Amniotic stem cell (primary cell): ENCODE measurements at places on chromosomes 1 and 21.
A peak's percentile ranks its signal among the peaks of the same experiment; 100 is the strongest.

- DNase-seq = peak; percentile 52
Measured at GRCh38 chr1:157156058-157156541, 17.9 kb upstream of the ETV3 start.

DNA sequence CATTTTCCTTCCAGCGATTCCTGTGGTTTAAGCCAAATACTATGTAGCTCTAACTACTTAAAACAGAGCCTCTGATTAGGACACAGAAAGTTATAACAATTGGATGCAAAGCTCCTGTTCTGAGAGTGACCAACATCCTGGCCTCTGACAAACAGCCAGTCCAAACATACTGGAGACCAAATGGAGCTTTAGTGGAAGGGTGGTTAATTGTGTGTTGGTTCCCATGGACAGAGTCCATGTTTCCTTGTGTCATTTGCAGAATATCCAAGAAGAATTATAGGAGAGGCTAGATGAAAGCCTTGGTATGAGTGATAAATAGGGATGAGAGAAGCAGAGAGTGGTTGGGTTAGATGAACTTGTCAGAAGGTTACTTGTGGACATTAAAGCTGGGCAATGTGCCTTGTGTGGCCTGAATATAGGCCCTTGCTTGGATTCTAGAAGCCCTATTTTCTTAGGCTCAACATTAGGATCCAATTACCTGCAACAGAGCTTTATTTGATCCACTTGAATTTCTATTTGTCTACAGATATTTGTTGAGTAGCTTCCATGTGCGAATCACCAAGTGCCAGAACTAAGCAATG, 180.5 kb upstream of the GORAB start:
- no peak for DNase-seq

DNA sequence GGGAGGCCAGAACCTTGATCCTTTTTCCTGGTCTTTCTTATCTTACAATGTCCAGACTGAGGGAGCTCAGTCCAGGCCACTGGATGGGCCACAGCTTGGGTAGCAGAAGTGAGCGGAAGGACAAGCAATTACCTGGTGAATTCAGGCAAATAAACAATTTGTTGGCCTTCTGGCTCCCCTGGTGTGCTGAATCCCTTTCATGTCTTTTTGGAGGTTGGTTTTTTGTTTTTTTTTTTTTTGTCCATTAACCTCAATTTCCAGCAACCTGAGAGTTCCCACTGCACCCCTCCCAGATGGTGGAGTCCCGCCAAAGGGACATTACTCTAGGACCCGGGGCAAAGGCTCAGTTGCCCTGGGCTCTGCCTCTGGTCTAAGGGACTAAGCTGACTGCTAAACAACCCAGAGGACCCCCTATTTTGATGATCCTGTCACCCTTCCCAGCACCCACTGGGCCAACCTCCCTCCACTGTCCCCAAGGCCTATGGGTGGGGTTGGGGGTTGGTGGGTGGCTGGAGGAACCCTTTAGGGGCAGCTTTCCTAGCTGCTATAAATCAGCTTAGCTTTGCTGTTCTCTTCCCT, 85.5 kb downstream of the KCND3 start:
- DNase-seq = no peak

- DNase-seq = no peak
Measured at GRCh38 chr1:29655145-29655544, 418.8 kb downstream of the PTPRU start.

GRCh38 chr1:56477164-56478111, 101.9 kb downstream of the PLPP3 start:
- no peak for DNase-seq

GRCh38 chr1:175073061-175073460, 5.4 kb downstream of the TNN start:
- DNase-seq = no peak

DNA sequence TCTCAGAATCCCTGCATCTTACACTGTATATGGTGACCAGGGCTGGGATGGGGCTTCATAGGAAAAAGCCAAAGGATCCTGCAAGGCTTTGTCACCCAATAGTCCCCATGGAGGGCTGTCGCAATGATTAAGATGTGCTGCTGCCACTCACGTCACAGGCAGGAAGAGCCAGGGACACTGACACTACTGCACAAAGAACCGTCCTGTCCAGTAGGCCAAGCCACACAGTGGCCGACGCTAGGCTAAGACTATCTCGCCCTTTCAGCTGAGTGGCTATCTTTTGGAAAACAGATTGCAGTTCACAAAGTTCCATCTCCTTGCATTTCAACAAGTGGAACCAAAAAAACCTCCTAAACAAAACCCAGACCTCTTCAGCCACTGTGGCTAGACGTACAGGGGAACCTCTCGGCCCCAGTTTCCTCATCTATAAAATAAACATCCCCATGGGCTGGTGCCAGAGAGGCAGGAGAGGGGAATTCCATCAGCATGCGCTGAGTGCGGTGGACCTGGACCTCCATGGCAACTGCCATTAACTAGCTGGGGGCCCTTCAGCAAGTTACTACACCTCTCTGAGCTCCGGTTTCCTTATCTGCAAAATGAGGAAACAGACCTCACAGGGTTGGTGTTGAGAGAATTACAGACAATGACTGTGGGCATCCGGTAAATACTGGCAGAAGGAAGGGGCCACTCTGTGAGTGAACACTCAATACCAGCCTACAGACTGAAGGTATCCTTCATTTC, 8.7 kb downstream of the CAPZB start:
- DNase-seq = no peak

DNA sequence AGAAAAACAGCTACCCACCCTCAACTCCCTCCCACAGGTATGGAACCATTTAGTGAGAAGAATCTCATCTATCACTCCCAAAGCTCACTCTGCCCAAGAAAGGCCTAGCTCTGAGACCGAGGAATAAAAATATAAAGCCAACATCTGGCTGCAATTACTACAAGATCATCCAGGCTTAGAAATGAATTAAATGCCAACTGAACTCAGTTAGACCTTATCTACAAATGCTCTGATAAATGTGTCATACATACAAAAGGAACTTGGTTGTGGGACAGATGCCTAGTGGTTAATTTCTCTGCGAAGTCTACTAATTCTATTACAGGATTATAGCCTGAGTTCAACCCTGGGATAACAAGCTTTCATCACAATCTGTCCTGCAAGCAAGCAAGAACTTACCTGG, 6.7 kb downstream of the ADIPOR1 start:
- DNase-seq = no peak

DNA sequence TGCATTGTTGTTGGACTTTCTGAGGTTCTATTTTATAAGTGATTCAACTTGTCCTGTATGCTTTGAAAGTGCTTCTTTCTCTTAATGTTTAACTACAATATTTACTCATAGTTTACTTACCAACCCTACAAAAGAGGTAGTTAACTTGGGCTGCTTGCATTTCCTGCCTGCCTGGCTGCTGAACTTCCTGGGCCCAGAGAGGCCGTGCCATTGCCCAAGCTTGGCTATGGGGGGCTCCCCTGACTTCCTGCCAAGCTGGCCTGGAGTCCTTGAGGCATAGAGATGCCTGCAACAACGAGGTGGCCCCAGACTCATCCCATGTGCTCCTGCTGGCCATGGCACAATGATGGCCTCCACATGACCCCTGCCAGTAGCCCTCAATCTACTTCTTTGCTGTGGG, 361.6 kb upstream of the PLD5 start:
- no peak for DNase-seq

DNA sequence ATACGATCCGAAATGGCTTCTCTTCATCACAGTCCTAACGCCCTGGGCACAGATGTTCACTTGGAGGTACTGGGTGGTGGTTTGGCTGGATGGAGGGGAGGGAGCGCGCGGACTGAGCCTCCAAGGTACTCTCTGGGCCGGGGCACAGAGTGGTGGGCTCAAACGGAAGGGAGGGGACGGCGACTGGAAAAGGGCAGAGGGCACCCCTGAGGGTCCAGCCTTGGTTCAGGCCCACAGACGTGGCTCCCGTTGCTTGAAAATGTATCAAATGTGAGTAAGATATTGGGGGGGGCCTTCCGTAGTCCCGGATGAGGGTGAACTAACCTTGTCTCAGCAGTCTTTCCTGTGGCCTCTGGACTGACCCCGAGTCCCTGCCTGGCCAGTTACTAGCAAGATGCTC, 463 bp downstream of the IL12RB2 start:
- DNase-seq = no peak

DNA sequence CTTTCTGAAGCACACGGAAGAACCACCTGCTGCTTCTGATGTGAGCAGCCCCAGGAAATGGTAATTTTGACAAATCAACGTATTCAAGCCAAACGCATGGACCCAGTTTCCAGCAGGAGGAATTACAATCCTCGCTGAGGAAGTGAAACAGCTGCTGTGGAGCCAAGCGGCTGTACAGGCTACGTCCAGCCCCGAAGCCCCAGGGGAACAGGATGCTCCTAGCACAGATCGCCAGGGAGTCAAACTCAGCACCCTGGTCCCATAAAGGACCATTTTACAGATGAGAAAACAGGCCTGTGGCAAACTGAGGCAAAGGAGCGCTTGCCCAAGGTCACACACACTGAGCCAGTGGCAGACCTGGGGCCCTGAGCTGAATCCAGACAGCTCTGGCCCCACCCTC, 108.0 kb downstream of the PTPRU start:
- DNase-seq = no peak

- DNase-seq = no peak
Measured at GRCh38 chr1:161531986-161532643, 7.8 kb downstream of the HSPA6 start.

- no peak for DNase-seq
Measured at GRCh38 chr1:23546897-23547584, 12.3 kb downstream of the ID3 start.

GRCh38 chr1:19038732-19039131, 82.3 kb upstream of the IFFO2 start:
- DNase-seq = no peak

- no peak for DNase-seq
Measured at GRCh38 chr21:38472412-38473108, 25.7 kb downstream of the ERG start.

GRCh38 chr21:20994790-20995189, 3.4 kb upstream of the NCAM2 start:
- DNase-seq = no peak

DNA sequence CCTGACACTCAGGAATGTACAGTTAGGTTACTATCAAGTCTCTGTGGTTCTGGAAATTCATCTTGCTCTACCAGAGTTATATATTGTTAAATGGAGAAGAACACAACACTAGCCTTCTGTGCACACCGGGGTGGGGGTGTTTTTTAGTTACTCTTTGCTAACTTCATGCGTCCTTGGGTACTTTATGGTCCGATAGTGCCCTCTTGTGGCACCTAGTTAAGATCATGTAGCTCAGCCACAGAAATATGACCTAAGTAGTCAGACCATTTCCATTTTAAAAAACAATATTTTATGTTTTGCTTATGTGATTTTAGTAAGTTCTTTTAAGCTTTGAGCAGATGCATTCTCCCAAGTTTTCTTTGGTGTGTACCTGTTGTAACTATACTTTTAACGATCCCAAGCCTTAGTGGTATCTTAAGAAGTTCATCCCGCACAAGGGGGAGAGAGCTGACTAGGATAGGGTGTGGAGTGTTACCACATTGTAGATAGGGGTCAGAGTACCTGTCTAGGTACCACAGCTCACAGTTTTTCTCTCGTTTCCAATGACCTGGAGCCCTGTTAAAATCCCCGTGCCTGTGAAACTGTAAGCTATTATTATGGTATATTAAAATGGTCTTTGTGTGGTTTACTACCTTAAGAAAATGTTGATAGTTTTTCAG, 20.6 kb upstream of the SH3D21 start:
- peak; percentile 73 for DNase-seq

- no peak for DNase-seq
Measured at GRCh38 chr1:75861831-75862230, 65.1 kb downstream of the MSH4 start.

DNA sequence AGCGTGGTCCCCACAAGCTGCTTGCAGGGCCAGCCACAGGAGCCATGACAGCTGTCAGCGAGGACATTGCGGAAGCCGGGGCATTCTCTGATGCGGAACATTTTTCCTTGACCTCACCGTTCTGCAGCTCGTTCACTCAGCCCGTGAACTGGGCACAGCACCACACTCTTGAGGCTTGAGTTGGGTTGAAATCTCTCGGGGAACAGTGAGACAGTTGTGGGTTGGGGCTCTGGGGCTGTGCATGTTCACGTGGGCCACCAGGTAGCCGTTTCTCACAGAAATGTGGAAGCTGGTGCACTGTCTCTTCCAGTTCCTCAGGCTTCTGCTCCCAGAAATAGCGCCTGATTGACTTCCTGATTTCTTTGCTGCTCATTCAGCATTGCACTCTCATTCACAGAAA, 69.8 kb downstream of the SPSB1 start:
- no peak for DNase-seq

GRCh38 chr1:153478047-153478691, 17.7 kb upstream of the S100A7 start:
- DNase-seq = no peak

DNA sequence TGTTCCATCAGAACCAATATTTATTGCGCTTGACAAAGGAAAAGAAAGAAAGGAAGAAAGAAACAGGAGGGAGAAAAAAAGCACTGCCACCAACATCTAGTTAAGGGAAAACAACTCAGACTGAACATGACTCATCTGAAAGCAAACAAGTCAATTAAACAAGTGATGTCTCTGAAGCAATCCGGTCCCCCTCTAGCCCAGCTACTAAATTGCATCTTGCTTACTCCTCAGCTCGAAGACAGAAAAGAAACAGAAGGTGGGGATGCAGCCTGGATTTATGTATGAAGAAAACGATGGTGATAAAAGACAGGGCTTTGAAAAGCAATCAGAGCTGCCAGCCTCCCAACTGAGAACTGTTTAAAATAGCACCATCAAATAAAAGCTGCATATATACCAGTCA, 188.2 kb downstream of the OMA1 start:
- no peak for DNase-seq

DNA sequence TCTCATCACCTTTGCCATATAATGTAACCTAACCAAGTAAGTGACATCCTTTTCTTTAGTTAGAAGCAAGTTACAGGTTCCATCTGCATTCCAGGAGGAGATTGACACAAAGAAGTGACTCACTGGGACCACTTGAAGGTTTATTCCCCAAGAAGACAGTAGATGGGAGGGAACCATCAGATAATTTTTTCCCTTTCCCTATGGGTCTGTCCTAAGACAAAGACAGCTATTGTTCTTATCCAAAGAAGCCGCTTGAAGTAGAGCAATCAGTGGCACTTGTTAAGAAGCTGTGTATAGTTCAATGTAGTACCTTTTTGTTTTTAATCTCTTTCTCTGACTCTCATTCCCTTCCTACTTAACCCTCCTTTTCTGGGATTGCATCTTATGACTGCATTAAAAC, 139.9 kb upstream of the B3GALT2 start:
- DNase-seq = no peak

DNA sequence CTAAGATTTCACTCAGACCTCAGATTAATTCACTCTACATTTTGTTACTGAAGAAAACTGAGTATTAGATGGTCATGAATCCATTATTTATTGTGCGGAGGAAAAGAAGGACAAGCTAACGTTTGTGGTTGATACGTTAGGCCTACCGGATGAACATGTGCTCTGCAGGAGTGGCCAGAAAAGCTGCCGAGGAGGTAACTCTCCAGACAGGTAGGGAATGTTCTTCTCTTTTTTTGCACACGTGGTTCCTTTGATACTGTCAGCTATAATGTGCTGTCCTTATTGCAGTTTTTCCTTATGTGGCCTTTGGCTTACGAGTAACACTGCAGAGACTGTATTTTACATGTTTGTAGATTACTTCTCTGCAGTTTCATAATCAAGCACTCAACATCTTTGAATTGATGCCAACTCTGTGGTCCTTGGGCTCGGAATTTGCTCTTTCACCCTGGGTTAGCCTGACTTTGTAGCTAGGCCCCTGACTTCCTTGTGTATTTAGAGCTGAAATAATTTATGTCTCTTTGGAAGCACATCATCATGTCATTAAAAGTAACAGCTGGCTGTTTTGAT, 13.6 kb downstream of the MTR start:
- no peak for DNase-seq

- no peak for DNase-seq
Measured at GRCh38 chr1:220905650-220906560, 26.7 kb downstream of the HLX start.

GRCh38 chr1:193709607-193710006, 523.2 kb upstream of the B3GALT2 start:
- no peak for DNase-seq
